ENCODE measurements at places on chromosomes 4 and X.

DNA sequence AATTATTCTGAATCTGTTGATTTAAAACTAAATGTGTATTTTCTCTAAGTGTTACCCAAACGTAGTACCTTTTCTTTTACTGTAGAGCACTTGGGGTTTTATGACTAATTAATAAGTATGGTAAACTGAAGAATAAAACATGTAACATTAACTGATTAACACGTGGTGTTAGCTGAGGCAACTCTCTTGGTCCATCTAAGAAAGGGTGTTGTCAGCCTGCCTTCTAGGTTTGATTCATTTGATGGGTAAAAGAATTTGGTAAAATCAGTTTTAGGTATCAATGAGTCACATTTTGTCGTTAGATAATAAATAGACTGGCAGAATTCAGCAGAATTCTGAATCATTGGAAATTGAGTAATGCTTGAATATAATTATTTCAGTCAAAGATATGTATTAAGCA, 99.7 kb downstream of the AFF1 start:
- DNase-seq, result no peak

DNA sequence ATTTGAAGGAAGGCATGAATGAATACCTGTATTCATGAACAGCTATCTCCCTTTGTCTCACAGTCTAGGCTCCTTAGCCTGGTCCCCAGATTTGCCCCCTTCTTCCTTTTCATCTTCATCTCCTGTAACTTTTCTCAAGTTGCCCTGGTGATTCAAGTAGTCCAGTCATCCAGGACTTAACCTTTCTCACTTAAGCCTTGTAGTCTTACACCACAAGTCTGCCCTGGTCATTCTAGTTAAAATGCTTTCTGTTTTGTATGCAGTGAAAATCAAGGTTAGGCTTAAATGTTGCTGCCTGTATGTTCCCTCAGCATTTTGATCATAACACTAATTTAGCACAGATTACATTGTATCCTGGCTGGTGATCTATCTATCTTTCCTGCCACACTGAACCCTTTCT, 58.5 kb upstream of the SLC7A11 start:
- no peak for DNase-seq

DNA sequence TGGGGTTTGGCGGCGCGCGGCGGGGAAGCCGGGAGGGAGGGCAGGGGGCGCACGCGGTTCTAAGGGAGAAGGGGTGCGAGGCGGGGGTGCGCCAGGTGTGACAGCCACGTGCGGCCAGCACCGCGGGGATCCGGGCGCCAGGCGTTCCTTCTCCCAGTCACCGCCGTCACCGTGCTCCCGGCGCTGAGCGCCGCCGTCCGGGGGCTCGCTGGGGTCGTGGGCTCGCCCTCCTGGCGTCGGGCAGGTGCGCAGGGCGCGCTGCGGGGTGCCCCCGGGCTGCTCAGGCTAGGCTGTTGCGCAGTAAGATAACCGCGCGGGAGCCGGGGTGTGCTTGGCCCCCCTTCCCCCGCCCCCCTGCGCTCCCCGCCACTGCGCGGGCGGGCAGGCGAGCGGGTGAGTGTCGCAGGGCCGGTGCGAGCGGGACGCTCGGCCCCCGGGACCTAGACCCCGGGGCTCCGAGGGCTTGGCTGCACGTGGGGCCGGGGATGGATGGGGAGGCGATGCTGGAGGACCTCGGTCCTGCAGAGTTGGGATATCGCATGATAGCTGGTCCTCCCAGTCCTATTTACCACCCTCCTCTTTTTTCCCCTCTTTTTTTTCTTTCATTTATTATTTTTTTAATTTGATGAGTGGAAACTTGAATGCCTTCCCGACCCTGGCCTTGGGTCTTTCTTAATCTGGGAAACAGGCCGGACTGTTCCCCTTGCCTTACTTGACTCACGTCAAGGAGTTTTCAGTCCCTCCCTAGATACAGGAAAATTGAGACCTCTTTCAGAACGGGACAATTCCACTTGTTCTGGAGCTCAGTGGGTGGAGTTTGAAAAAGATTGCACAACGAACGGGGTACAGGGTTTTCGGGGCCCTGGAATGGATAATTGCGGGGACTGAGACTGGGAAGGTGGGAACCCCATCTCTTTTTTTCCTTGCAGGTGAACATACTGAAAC, 797 bp downstream of the TXLNG start:
- DNase-seq, result no peak

- DNase-seq, result peak; percentile 2
These were observed 131.7 kb downstream of the CLCN4 start for GRCh38 chrX:10288373-10288975.

- DNase-seq, result no peak
These were observed 182.8 kb downstream of the LARP7 start for GRCh38 chr4:112819729-112820128.

Data from fibroblast of skin of left biceps (primary cell).